ENCODE measurements at places on chromosomes 4 and X.

- DNase-seq = no peak
Measured at GRCh38 chr4:180394312-180394711, 1848.9 kb upstream of the TENM3 start.

DNA sequence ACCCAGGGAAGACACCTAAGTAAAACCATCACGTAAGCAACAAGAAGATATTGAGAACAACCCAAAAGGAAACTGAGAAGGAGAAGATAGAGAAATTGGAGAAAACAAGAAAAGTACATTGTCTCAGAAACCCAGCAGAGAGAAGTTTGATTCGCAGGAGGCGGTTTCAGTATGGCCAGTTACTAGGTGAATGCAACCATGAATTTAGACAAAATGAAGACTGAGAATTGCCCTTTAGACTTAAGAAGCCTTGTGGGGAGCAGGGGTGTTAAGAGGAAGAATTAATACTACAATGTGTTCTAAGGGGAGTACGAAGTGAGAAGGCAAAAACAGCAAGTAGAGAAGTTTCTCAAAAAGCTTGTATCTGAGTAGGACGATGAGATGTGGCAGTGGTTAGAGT is 229.3 kb upstream of the NEIL3 start:
- DNase-seq = no peak

- peak; percentile 89 for DNase-seq
Measured at GRCh38 chrX:53224860-53225797, at the start of gene KDM5C. Gene KDM5C, minus strand, starts transcription at chrX:53225207. Its CDS starts 318 bp downstream, at chrX:53224889.

- DNase-seq = no peak
Measured at GRCh38 chr4:103449296-103450023, 251.3 kb upstream of the CENPE start.

DNA sequence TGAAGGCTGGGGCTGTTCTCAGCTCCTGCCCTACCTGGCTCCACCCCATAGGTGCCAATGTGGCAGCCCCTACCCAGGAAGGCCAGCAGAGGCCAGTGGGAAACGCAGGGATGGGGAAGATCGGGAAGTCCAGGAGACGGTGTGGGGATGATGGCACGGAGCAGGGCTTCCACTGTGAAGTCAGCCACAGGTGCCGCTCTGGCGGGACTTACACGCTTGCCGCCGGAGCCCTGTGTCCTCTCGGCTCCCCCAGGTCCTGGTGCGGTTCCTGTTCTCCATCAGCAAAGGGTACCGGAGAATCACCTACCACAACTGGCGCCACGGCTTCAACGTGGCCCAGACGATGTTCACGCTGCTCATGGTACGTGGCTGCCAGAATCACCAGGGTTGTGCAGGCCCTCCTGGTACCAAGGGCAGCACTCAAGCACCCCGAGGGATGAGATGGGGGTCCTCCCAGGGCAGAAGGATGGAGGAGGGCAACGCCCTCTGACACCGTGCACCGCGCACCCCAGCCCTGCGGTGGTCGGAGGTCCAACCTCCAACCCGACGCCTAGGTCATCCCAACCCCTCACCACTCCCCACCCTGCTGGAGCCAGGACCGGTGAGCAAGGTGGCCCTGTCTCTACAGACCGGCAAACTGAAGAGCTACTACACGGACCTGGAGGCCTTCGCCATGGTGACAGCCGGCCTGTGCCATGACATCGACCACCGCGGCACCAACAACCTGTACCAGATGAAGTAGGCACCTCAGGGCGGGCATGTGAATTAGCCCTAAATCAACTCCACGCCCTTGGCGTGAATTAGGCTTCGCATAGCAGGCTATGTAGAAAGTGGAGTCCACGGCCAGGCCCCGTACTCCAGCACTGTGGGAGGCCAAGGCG is 12.0 kb downstream of the ATP5ME start:
- no peak for DNase-seq

GRCh38 chr4:86543560-86544309 is 50.4 kb upstream of the PTPN13 start:
- DNase-seq = no peak

DNA sequence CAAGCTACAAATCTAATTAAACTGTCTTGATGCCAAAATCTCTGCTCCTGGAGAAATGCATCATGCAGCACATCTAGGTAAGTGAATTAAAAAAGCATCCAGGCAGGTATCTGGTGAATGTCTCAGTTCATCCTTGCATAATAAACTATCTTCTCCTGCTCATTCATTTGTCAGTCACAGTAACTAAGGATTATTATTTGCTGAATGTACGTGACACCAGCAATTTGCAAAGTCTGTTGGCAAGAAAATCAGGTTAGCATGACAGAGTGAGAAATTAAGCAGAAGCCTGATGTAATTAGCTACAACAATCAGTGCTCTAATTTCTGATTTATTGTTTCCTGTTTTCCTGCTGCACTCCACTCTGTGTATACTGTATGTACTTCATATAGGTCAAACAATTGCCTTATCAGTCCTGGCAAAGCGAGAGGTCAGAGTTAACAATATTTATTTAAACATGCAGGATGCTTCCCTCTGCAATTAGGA is 213.6 kb downstream of the FBXO8 start:
- DNase-seq = no peak

- DNase-seq = no peak
Measured at GRCh38 chrX:137427816-137428215, 138.1 kb upstream of the ZIC3 start.

DNA sequence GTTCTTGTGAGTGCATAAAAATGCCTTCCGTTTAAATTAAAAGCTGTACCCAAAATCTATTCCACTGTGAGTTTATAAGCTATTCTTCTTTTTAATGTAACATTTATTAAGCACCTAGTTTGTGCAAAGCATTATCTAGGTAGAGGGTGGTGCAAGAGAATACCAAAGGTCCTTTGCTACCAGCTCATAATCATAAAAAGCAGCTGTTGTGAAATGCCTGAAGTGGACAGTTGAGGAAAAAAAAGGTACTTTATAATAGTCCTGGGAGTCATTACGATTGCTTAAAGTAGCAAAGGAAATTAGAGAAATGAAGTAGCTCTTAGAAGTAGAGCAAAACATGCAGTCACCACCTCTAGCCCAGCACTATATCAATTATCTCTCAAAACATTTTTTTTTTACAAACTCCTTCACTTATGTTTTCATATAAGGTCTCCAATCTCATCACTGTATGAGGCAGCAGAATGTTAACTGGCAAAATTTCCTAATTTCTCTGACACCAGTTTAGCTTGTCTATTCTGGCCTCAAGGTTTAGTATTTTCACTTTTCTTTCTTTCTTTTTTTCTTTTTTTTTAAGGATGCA is 2.1 kb downstream of the MBNL3 start:
- DNase-seq = no peak

DNA sequence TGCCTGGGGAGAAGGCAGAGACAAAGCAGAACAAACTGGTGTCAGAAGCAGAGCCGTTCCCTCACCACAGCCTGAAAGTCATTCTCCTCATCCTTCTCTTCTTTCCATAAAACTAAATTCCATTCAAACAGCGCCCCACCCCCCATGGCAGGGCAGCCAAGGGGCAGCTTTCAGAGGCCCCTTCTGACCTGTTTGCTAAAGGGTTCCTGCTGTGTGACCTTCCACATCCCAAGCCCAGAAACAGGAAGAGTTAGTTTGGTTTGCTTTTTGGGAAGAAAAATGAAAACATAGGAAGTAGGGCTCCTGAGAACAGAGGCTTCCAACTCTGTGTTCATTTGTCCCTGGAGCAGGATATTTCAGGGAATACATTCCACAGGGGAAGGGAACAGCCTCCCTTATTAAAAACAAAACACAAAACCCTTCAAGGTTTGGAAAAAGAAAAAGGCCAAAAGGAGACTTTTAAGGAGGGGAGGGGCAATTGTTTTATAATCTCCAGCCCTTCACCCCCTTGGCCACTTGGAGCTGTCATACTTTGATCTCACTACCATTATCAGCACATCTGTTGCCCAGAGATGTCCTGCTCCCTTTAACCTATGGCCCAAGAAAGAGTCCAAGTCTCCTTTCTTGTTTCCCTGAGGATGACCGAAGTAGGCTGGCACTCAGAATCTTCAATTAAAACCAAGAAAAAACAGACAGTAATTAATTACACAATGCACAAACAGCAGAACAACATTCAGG is 25.3 kb downstream of the STARD8 start:
- no peak for DNase-seq

DNA sequence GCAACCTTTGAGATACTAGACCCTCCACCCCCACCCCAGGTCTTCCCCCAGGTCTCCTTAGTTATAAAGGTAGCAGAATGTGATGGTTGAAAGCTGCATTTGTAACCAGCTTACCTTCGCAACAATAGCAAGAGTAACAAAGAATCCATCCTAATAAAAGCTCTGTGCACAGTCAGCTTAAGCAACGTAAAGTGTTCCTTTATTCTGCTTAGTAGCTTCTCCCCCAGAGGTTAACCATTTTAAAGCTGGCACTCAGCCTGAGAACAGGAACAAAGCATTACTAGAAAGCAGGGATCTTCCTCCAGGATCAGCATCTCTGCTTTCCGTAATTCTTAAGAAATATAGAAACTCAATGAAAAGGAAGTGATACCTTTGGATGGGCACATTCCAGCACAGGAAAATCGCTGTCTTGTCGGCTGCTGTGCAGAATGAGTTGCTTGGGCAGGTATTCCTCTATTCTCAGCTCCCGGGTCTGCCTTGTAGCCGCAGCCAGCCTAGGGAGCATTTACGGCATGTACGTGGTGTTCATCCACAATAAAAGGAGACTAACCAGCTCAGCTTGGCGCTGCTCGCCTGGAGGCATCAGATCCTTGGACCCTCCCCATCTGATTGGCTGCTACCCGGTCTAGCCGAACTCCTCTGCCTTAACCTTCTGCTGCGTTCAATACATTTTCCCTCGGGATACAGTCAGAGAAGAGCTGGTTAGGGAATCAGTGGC is 113.0 kb upstream of the TLR3 start:
- DNase-seq = no peak

DNA sequence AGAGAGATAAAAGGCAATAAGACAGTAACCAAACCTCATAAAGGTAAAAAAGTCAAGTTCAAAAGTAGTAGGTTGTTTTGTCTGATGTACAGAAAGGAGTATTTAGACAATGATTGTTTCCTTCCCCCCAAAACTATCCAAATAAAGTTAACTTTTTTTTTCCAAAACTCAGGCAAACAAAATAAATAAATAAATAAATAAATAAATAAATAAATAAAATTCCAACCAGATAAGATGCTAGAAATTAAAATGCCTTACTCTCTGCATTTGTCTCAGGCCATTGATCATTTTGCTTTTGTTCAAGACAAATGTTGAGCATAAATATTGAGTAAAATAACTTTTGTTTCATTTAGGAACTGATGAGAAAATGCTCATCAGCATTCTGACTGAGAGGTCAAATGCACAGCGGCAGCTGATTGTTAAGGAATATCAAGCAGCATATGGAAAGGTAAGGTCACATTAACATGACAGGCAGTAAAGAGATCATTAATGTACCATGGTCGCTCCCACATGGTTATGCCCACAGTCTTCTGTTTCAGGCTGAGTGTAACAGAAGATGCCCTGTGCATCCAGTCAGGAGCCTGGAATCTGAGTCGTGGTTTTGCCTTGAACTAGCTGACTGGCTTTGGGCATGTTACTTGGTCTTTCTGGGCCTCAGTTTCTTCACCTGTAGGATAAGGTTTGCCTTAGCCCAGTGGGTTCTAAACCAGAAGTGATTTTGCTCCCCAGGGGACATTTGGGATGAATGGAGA is 27.3 kb downstream of the ANXA3 start:
- DNase-seq = no peak

DNA sequence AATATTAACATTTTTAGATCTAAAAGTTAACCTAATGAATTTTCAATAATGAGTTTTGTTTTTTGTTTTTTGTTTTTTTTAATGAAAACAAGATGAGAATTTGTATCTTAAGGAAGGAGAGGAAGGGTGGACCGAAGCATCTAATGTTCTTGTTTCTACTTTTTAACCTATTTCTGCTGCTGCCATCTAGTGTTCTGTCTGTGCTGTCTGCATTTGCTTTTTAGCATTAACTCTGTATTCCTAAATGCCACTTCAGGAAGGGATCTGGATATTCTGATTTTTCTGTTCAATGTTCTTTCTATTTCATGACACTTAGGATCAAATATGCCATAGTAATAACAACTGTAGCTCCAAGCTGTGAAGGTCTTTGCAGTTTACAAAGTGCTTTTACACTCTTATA is 161.7 kb downstream of the BRWD3 start:
- DNase-seq = no peak

DNA sequence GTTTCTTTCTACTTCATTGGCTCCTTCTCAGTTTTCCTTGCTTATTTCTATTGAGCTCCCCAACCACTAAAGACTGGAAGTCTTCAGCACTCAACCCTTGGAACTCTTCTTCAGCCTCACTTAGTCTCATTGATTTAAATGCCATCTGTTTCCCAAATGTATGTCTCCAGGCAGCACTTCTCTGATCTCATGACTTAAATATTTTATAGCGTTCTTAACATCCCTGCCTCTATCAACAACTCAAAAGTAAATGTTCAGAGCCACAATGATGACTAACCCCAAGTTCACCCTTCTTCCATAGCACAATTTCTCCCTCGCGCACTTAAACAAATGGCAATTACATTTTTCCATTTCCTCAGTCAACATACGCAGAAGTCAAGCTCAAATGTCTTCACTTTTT is 1393.3 kb downstream of the ARAP2 start:
- DNase-seq = no peak

- DNase-seq = no peak
Measured at GRCh38 chrX:18047491-18047890, 173.2 kb downstream of the BEND2 start.

GRCh38 chr4:28702571-28702970 is 1841.9 kb downstream of the STIM2 start:
- no peak for DNase-seq

- no peak for DNase-seq
Measured at GRCh38 chr4:124804584-124804983, 92.1 kb upstream of the ANKRD50 start.

- no peak for DNase-seq
Measured at GRCh38 chrX:38225093-38225492, 4.4 kb upstream of the SRPX start.

DNA sequence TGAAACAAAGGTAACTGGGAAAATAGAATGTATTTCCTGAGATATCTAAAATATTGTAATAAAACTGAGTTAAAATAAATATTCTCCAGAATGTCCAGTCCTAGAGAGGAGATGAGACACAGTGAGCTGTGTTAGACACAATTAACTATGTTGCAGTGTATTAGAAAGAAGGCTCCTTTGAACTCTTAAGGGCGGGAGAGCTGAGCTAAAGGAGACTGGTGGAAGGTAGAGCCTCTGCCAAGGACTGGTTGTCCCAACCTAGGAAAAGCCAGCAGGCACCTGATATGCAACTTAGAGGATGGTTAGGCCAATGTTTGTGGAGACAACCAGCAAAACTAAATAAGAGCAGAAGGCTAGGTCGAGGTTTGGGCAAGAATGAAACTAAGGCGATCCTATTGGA is 4.3 kb downstream of the ASB11 start:
- no peak for DNase-seq

GRCh38 chrX:56813318-56813837 is 84.3 kb downstream of the NBDY start:
- DNase-seq = no peak
